Sciatic nerve (tissue), 2 donors: ENCODE measurements at places on chromosomes 12 and 14. TPM values are rescaled to one million over a fixed set of nuclear protein-coding genes. Genes with fewer than 3 reads are reported as not detected.
A peak's percentile ranks its signal among the peaks of the same experiment; 100 is the strongest.

- DNase-seq, result peak; percentile 23
Measured at GRCh38 chr12:52347016-52347415, 20.3 kb downstream of the KRT85 start.

- DNase-seq, result no peak
Measured at GRCh38 chr14:50191499-50191898, 39.9 kb downstream of the SOS2 start.

DNA sequence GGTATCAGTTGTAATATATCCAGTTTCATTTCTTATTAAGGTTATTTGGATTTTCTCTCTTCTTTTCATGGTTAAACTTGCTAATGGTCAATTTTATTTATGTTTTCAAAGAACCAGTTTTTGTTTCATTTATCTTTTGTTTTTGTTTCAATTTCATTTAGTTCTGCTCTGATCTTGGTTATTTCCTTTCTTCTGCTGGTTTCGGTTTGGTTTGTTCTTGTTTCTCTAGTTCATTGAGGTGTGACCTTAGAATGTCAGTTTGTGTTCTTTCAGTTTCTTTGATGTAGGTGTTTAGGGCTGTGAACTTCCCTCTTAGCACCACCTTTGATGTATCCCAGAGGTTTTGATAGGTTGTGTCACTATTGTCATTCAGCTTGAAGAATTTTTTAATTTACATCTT lies 145.6 kb upstream of the SLCO1B1 start:
- DNase-seq, result no peak

DNA sequence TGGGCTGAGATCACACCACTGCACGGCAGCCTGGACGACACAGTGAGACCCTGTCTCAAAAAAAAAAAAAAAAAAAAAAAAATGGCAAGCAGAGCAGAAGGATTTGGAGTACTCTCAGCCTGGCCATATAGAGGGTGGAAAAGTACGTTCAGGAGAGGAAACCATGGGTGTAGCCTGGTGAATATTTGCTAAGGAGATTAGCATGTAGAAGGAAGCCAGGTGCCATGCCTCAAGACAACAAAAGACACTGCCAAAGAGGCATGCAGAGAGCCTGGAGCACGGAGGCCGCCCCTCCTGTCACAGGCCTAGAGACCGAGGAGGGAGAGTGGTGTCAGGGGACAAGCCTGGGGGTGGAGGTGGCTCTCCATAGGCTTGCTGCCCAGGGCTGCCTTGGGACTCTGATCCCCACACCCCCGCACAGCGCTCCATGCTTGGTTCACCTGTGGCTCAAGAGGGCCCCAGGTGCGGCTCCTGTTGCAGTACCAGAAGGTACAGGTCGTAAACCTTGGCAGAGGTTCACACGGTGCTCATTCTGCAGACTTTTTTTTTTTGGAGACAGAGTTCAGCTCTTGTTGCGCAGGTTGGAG lies 27.9 kb upstream of the DEGS2 start:
- DNase-seq, result no peak

DNA sequence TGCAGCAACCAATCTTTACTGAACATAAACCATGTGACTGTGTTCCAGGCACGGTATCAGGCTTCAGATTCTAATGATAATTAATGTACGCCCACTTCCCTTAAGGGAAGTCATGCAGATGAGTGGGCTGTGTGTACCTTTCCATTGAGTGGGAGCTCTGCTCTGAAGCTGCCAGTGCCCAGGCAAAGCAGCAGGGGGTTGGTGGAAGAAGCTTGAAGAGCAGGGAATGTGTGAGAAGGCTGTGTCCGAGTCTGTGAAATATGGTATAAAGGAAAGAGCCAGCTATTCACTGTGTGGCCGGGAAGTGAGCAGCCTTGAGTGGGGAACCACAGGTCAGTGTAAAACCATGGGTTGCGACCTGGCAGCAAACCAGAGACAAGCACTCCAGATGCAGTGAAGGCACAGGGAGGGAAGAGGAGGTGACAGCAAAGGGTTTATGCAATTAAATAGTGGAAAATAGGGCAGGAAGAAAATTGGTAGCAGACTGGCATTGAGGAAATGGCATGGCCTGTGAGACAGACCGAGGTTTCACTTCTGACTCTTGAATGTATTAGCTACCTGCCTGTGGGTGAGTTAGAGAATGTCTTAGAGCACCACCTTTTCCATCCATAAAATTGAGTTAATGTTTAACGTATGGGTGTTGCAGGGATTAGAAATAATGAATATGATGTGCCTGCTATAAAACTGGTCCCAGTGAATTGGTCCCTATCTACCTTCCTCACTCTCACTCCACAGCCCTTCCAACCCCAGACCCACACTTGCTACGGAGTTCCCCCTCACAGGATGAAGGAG lies 116.4 kb downstream of the NTF3 start:
- DNase-seq, result no peak

DNA sequence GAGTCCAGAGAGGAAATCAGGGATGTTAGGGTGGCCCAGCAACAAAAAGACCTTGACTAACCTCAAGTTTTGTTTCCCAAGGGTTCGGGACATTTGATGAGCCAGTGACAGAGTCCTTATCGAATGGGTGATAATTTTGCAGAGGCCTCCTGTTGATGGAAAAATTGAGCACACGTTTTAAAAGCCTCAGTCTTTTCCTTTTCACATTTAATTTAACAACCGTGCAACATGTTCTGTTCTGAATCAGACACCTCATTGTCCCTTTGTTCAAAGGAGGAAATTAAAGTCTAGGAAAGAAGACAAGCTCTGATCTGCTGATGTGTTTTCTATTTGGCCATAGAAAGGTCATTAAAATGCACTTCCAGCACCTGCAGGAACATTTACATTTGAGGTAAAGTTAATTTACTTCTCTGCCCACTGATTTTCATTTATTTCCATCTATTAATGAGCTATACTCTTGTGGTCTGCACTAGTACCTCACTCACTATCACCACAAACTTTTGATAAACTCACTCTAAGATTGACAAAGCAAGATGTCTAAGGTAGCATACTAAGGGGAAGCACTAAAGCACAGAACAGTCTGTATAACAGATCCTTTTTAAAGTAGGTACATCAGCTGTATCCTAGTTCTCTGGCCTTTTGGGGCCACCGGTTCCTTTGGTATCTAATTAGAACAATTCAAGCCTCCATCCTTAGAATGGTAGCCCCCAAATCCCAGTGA lies 147.0 kb downstream of the RPAP3 start:
- no peak for DNase-seq

- DNase-seq, result peak; percentile 75
Measured at GRCh38 chr14:69879175-69880043, at the start of gene SMOC1. Gene SMOC1, plus strand, starts transcription at chr14:69879416. Its CDS starts 263 bp downstream, at chr14:69879679.

DNA sequence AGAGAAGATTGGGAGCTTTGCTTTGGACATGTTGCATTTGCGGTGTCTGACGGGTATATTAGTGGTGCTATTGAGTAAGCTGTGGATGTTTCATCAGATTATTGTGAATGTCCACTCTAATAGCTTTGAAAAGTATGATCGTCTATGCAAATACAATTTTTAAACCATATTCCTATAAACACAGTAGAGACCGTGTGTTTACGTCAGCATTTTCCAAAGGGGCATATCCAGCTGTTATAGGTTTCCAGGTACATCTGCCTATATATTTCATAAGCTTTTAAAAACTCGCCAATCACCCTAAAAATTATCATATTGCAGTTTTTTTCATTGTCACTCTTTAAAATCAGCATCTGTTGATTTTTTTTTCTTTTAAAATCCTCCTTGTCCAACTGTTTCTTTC lies 91.7 kb downstream of the NKX2-1 start:
- no peak for DNase-seq

DNA sequence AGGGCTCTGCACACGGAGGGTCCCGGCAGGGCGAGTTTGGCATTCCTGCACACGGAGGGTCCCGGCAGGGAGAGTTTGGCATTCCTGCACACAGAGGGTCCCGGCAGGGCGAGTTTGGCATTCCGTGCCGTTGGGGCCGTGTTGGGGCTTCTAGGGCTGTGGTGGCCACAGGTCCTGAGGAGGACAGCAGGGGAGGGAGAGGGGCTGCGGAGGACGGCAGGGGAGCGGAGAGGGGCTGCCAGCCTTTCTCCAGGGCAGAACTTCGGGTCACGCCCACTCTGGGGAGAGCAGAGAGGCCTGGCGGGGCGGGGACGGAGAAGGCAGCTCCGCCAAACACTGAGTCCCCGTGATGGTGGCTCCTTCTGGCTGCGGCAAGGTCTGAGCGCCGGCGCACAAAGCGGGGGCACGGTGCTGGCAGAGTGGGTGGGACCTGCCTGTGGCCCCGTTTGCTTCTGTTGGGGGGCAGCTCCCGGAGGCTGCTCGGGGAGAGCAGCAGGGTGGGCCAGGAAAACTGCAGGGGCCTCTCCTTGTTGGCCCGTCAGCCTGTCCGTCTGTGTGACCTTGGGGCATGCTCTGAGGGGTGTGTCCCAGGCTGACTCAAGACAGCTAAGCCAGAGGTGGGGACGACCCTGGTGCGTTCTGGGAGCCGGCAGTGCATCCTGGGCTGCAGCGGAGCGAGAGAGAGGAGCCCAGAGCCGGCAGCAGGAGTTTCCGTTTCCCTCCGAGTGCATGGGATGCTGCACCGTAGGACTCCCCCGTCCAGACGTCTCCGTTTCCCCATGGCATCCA lies 60.2 kb downstream of the LRCOL1 start:
- DNase-seq, result no peak

DNA sequence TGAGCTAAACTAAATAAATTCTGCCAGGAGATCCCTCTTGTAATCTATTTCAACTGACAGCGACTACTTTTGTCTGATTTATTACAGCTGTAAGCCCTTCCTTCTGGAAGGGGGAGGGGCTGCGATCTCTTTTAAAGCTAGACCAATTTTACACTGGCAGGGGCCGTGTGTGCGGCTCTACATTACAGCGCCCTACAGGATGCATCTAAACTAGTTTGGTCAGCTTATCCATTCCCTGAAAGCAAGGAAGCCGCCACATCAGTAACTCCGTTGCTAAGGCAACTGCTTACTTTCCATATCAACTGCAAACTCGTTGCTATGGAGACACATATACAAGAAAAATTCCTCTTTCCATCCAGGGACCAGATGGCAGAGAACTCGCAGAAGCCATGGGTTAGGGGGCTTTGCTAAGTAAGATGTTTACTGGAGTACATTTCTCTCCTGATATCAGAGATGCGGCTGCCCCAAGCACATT lies 17.4 kb downstream of the FOXN3 start:
- peak; percentile 42 for DNase-seq

DNA sequence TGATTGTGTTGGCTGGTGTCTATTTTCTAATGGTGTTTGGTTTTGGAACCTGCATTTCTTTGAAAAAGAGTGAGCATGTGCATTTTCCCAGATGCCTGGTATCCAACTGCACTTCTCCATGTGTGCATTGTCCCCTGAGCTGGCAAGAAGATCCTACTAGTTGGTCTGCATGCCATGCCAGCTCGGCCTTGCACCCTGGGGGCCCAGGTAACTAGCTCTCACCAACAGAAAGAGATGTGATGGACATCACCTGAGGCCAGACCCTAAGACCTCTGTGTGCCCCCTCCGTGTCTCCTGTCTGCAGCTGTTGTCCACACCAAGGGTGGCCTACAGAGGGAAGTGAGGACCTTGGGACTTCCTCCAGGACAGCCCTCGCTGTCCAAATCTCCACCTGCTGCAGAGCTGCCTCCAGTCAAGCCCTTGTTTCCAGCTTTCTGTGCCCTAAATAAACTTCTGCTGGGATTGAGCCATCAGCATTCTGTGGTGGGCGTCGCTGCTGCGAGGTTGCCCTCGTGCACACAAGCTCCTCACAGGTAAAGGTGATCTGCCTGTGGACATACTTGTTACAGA lies 30.1 kb upstream of the GPR132 start:
- peak; percentile 33 for DNase-seq

TAS2R19 gene
- total RNA-seq, result 9.3 TPM
